ENCODE measurements at places on chromosomes 1 and 21.

- peak; percentile 31 for DNase-seq
Observed at GRCh38 chr1:232578651-232579195, 51.2 kb downstream of the SIPA1L2 start.

DNA sequence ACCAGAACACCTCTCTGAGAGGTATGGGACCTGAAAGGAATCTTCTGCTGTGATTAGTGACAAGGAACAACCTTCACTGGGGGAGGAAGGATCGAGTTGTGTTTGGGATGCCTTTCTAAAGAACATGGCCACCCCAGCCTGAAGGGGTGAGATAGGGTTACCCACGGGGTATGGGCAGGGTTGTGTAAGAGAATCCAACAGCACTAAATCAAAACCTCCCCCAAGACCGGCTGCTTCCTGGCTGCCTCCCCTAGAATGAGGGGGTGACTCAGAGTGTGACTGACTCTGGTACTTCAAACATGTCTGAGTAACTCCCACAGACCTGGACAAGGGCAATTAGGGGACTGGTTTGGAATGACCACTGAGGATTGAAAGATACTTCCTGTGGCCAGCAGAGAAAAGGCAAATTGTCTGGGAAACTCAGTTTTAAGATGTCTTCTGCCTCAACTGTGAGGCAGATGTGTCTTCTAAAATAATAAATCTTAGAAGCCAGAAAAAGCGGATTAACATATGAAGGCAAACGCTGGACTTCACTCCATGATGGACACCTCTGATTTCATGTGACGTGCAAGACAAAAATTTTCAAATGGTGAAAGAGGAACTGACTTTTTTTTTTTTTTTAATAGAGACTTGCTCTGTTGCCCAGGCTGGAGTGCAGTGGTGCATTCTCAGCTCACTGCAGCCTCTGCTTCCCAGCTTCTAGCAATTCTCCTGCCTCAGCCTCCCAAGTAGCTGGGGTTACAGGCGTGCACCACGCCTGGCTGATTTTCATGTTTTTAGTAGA, 6.7 kb upstream of the PTPN14 start:
- DNase-seq: no peak

DNA sequence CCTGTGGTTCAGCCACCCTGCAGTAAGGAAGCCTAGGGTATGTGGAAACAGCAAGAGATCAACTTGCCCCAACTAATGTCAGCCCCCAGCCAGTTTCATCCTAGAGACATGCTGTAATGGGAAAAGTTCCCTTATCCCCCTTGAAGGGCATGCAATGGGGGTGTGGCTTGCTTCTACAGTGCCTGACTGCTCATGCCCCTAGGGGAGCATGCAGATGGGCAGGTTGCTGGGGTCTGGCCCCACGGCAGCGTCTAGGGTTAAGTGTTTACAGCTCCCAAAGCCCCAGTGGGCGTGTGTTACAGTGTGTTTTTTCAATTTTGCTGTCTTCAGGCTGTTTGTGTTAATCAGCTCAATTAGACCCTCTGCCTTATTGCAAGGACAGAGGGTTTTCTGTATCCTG, 1105.9 kb downstream of the AMY1C start:
- DNase-seq: no peak

DNA sequence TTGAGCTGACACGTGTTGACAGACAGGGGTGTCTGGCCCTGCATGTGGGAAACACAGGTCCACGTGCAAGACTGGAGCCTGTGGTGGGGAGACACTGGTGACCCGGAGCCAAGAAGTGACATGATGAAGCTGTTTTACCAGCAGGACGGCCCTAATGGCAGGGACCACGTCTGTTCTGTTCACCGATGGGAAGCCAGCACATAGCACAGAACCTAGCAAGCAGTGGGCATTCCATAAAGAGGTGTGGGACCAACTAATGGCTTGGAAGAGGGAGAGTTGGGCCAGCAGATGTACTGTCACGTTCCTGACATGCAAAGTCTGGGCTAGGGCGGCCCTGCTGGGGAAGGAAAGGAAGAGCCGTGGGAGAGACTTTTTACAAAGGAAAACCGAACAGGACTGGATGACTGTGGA, 15.3 kb downstream of the NAV1 start:
- DNase-seq: no peak

DNA sequence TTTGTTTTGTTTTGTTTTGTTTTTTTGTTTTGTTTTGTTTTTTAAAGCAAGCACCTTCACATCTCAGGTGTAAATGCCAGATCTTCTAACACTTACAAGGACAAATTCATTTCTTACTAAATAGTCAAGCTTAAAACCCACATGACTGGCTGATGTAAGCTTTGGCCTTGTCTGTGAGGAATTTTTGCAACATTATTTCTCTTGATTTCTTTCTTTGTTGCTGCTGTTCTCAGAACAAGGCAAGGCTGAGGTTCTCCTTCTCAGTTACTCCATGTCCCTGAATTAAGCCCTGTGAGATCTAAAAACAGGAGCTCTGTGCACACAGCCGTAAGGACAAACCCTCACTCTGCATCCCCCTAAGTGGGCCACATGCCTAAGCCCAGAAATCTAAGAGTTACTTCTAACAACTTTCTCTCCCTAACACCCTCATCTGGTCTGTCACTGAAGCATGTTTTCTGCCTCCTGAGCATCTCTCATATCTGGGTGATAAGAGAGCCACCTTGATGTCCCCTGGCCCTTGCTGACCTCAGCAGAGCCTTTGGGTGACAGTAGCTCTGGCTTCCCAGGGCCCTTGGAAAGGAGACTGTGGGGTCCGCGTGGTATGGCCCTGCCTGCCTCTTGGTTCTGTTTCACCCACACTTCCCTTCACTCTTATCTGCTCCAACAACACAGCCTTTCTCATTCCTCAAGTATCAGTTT, 81.2 kb upstream of the HOOK1 start:
- no peak for DNase-seq

GRCh38 chr1:170789063-170789462, 125.1 kb downstream of the PRRX1 start:
- no peak for DNase-seq

- DNase-seq: no peak
Observed at GRCh38 chr1:240337781-240338180, 246.1 kb downstream of the FMN2 start.

DNA sequence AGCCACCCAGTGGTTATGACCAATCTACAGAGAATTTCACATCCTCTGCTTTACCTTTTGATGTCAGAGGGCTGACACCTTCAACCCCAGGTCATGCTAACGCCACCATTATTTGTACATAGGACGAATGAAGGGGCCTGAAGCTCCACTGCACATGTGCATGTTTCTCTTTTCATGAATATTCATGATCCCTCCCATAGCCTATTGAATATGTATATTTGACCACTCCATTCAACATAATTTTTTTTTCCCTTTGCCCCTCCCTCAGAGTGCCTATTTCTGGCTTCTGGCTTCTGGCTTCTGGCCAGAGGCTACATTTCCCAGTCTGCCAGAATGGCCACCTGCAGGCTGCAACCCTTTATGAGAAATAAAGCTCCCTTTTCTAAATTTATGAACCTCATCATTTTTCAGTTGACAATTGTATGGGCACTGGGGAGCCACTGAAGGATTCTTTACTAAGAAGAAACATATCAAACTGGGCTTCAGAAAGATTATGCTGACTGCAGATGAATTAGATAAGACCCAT, 406.7 kb downstream of the SIPA1L2 start:
- no peak for DNase-seq

- DNase-seq: no peak
Observed at GRCh38 chr1:164803366-164803765, 244.4 kb downstream of the PBX1 start.

DNA sequence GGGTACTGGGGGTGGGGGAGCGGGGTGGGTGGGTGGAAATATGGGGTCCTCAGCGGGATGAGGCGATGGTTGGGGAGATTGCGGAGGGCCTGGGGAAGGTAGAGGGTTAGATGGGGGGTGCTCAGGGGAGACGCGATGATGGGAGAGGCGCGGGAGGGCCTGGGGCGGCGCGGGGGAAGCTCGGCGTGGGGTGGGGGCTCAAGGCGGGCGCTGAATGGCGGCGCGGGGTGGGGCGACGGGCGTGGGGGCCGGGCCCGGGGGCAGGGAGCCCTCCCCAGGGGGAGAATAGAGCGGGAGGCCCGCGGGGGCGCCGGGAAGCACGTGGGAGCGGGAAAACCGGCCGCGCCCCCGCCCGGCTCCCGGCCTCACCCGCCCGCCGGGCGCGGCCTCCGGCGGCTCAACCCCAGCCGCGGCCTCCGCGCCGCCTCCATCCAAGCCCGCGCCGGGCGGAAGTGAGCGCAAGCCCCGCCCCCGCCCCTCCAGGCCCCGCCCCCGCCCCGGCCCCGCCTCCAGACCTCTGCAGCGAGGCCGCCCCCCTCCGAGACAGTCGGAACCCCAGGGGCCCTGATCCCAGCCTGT, at the start of gene FAAP20:
FAAP20 (minus strand) TSS at position 454 of the 579 bp plus-strand sequence; CDS start at position 431, 23 bp downstream.
- DNase-seq: peak; percentile 65

DNA sequence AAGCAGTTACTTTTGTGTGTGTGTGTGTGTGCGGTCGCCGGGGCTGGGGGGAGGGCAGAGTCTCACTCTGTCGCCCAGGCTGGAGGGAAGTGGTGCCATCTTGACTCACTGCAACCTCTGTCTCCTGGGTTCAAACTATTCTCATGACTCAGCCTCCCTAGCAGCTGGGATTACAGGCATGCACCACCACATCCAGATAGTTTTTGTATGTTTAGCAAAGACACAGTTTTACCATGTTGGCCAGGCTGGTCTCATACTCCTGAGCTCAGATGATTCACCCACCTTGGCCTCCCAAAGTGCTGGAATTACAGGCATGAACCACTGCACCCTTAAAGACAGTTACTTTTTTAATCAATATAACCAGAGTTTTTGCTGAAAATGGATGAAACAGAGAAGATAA, 207.0 kb downstream of the PTPRC start:
- DNase-seq: no peak

DNA sequence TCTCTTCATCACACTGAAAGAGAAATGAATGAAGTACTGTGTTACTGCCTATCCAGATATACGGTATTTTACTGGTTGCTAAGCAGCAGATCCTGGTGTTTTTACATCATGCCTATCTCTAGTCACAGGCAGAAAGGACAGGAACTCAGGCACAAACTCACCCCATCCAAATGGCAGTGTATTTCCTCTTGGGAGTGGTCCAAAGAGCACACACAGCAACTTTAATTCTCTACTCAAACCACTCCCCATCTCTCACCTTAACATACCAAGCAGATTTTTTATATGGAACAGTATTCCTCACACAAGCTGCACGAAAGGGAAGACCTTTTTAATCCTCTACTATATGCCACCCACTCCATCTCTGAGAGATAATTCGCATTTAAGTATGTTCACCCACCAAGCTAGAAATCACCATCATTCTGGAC, 27.3 kb downstream of the EIF4G3 start:
- DNase-seq: no peak

- no peak for DNase-seq
Observed at GRCh38 chr1:211648336-211648735, 27.1 kb downstream of the NEK2 start.

- DNase-seq: no peak
Observed at GRCh38 chr1:69523461-69523860, 44.3 kb upstream of the LRRC7 start.

GRCh38 chr1:235297579-235297978, 30.4 kb downstream of the ARID4B start:
- DNase-seq: peak; percentile 64

DNA sequence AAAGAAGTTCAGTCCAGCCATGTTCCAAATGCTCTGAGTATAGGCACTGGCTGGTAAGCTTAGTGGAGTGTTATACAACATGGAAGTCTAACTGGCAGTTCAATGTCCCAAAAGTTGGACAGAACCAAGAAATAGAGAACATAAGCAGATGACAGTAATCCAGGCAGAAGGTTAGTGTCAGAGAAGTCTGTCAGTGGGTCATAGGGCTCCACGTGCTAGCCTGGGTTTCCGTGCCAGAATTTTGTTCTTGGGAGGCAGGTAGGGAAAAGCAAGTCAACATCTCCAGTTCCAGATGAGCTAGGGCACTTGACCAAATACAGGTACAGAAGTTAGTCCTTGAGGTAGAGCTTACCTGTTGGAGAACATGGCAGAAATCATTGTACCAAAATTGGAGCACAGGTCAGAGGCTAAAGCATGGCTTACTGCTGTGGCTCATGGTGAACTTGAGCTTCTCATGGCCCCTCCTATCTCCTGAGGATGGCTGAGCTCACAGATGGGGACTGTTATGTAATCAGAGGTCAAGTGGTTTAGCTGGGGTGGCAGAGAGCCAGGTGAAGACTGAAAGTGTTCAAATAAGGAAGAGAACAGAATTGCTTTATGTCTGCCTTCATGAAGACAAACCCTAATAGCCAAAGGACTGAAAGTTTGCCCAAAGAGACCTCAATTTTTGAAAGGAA, 170.8 kb downstream of the NFIA start:
- DNase-seq: no peak

DNA sequence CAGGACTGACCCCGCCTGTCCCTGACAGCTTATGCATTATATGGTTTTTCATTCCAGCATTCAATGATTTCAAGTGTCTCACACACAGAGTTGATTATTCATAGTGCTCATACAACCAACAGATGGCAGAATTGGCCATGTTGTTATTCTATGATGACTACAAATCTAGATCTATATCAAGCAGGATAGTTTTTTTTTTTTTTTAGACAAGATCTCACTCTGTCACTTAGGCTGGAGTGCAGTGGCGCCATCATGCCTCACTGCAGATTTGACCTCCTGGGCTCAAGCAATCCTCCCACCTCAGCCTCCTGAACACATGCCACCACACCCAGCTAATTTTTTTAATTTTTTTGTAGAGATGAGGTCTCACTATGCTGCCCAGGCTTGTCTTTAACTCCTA, 40.1 kb upstream of the LRRC8D start:
- peak; percentile 44 for DNase-seq

DNA sequence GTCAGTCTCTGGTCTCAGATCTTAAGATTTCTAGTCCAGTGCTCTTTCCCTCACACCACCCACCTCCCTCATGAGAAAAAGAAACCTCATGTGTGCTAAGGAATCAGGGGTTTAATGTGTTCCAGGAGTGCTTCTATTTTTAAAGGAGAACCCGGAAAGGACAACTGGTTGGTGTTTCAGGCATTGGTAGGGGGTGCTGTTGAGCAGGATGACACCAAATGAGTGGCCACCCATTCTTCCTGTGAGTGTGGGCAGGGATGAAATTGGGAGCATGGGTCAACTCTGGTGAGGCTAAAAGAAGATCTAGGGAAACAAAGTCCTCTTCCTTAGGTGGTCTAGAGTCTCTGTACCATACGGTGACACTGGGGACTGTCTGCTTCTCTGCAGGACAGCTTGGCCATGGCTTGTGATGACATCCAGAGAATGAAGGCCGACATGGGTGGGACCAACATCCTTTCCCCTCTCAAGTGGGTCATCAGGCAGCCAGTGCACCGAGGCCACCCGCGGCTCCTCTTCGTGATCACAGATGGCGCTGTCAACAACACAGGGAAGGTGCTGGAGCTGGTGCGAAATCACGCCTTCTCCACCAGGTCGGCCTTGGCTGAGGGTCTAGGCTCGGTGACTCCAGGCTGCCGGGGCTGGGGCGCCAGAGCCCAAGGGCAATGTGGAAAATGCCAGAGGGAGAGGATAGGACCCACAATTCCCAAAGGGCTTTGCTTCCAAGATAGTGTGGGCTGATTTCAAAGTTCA, 39.3 kb downstream of the VWA5B1 start:
- no peak for DNase-seq

Measured in activated CD4-positive, alpha-beta T cell treated with anti-CD3 and anti-CD28 coated beads, Interleukin-2, Interleukin-4, amounts not matched to agents 100 ng/mL and 50 ng/mL, durations not matched to agents 16 hours and 8 hours (primary cell).